ENCODE measurements at places on chromosomes 1 and 21.

DNA sequence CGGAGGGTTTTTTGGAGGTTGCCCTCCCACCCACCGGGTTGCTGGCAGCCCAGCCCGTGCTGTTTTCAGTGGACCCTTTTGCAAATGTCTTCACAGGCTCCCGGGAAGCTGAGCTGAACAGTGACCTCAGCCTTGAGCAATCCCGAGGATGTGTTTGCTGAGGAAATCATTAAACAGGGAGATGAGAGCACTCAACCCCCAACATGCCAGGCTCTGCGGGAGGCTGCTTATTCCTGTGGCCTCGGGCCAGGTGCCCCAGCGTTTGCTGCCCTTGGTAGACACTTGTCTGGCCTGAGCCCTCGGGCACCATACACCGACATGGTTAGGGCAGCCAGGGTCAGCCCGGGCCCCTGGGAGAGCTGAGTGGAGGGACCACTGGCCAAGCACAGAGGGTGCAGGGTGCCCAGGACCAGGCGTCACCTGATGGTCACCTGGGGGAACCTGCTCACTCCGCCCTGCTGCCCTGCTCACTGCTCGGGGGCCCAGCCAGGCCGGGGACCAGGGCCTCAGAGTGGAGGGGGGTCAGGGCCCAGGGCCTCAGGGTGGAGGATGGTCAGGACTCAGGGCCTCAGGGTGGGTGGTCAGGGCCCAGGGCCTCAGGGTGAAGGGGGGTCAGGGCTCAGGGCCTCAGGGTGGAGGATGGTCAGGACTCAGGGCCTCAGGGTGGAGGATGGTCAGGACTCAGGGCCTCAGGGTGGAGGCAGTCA is 42.5 kb upstream of the POFUT2 start:
- no peak for DNase-seq

DNA sequence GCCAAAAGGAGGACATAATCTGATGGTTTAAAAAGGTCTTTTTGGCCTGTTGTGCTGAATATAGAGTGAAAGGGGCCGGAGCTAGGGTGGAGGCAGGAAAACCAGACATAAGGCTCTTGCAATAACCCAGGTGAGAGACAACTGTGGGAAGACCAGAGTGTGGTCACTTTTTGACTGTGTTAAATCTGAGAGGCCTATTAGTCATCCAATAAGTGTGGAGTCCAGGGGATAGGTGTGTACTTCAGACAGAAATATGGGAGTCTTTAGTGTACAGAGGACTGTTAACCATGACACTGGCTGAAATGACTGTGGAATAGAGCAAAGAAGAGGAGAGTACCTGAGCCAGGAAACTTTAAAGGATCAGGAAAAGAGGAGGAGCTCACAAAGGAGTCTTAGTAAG is 89.3 kb downstream of the VAV3 start:
- DNase-seq: no peak

DNA sequence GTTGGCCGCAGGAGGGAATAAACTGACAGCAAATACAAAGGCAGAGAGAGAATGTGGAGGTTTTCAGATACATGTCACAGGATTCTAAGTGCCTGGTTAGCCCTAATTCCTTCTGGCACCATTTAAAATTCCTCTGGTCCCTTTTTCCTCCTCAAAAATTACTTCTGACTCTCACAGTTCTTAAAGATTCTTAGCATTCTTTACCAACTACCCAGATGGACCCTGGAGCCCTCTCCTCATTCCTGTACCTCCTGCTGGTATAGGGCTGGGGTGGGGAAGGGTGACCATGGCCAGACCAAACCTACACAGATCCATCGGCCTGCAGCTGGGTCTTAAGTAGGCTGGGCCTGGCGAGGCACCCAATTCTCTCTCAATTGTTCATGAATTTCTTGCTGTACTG is 7.2 kb downstream of the MKNK1 start:
- DNase-seq: no peak

- no peak for DNase-seq
Observed at GRCh38 chr1:183093786-183094298, 70.6 kb downstream of the LAMC1 start.

- no peak for DNase-seq
Observed at GRCh38 chr21:39003982-39004633, 179.1 kb downstream of the PSMG1 start.

GRCh38 chr1:22839806-22840205 is 129.2 kb downstream of the EPHB2 start:
- DNase-seq: no peak

DNA sequence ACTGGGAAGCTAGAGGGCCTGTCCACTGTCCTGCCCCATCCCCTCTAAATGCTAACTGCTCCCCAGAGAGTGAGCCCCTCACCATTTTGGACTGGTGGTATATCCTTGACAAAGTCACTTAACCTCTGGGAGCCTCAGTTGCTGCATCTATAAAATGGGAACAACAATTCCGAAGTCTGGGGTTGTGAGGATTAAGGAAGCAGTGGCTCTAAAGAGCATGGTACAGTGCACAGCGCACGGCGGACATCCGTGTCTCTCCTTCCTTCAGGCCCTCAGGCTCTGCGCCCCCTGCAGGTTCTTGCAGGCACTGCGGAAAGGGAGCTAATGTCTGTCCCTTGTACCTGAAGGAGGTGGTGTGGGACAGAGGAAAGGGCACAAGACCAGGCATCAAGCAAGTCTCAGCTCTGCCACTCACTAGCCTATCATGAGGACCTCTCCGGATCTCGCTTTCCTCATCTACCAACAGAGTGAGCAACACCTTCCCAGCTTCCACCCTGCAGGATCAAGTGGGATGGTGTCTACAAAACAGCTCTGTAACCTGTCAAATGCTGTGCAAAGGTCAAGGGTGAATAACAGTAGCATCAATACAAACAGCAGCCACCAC is 20.1 kb downstream of the ECE1 start:
- DNase-seq: peak; percentile 64

DNA sequence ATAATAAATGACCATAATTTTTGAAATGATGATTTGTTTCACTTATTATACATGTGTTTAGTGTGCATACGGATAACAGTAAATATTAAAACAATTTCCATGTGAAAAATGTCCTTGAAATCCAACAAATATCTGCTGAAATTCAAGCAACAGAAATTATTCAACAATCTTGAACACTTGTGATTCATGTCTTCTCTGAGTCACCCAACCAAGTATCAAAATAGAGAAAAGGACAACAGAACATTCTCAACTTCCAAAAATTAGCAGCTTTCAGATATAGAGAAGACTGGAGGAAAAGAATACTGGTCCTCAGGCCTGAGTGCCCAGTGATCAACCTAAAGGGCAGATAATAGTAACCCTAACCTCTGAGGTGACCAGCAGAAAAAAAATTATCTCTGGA is 90.8 kb downstream of the VAV3 start:
- DNase-seq: no peak

GRCh38 chr1:17994046-17994445 is 113.6 kb upstream of the IGSF21 start:
- DNase-seq: no peak

DNA sequence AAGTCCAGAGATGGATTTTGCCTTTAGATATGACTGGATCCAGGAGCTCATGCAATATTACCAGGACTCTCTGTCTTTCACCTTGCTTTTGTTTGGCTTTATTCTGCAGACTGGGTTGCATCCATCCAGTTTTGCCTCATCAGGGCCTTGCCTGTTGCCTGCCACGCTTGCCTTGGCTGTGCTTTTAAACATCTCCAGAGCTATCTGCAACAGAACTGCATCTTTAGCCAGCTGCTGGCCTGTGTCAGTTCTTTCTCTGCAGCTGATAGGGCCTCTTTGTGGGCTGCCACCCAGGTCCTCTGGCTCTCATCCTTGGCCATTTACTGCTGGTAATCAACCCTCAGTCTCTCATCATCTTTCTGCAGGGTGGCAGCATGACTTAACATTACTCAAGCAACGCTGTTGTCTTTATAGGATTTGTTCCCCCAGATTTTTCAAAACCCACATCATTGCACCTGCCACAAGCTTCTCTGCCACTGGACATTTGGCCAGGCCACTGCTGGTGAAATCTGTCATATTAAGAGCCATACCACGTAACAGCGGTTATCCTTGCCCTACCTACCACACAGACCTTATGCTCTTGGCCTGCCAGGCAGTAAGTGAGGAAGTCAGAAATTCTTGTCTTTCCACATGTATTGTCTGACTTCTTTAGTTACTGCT is 24.4 kb upstream of the HUNK start:
- no peak for DNase-seq

DNA sequence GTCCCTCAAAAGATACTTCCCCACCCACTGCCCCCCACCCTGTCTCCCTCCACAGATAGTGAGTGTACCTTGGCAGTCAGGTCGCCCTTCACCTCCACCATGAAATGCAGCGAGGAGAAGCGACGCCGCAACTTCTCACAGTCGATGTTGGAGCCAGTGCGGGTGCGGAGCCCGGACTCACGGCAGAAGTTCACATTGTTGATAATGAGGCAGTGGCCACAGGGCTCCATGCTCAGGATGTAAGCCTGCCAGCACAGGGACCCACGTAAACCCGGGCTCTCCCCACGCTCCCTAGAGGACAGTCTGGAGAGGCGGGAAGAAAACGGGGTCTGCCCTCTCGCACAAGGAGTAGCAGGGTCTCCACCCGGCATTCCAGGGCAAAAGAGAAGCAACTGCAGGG is 17.2 kb downstream of the CASP9 start:
- no peak for DNase-seq
